ENCODE measurements at places on chromosomes 12 and 14. TPM values are rescaled to one million over a fixed set of nuclear protein-coding genes. Genes with fewer than 3 reads are reported as not detected.

DNA sequence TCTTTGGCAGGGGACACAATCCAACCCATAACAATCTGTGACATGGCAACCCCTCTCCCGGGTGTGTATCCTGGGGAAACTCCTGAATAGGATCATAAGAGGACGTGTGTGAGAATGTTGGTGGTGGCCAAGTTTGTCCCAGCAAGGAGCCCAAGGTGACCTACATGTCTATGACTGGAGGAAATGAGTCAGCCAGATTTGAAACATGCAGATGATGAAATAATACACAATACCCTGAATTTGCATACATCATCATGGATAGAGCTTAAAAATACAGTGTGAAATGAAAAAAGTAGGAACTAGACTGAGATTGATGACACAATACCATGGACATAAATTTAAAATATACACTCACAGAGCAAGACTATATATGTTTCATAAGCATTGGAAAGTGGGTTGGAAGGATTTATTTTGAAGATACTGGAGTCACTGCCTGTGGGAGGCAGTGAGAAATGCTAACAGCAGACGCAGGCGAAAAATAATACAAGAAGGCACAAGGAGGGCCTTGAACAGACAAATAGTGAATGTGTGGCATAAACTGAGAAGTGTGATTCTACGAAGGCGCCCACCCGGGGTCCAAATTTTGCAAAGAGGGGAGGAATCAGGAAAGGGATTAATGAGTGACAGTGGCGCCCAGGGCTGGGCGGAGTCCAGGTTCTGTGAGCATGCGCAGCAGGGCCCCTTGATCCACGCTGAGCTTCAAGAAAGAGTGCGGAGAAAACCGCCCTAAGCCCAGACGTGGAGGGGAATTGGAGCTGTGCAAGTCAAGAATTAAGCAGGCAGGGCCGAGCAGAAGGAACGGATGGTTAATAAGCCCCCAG is 7.0 kb upstream of the MAP1LC3B2 start:
- DNase-seq: no peak

The DNM1L gene
- 53.5 TPM for total RNA-seq

DNA sequence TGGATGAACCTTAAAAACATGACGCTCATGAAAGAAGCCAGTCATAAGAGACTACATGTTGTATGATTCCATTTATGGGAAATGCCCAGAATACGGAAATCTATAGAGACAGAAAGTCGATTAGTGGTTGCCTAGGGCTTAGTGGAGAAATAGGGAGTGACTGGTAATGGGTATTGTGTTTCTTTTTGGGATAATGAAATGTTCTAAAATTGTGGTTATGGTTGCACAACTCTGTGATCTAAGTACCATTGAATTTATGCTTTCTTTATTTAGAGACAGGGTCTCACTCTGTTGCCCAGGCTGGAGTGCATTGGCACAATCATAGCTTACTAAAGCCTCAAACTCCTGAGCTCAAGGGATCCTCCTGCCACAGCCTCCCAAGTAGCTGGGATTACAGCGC is 8.0 kb downstream of the RBMS2 start:
- no peak for DNase-seq

GRCh38 chr12:111434680-111435338 is 29.1 kb downstream of the SH2B3 start:
- DNase-seq: peak; percentile 82

DNA sequence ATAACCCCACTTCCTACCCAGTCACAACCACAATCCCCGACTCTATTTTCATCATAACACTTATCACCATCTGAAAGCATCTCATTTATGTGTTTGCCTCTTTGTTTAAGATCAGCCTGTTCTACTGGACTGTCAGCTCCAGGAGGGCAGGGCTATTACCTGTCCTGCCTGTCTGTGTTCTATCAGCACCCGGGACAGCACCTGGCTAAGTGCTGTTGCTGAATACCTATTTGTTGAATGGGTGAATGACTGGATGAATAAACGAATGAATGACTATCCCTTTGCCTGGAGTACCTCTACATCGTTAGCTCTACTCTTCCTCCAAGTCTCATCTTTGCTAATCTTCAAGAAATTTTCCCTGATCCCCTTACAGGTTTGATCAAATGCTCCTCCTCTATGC is 69.0 kb downstream of the WSCD2 start:
- DNase-seq: no peak

The FMNL3 gene
- total RNA-seq: 34.7 TPM

DNA sequence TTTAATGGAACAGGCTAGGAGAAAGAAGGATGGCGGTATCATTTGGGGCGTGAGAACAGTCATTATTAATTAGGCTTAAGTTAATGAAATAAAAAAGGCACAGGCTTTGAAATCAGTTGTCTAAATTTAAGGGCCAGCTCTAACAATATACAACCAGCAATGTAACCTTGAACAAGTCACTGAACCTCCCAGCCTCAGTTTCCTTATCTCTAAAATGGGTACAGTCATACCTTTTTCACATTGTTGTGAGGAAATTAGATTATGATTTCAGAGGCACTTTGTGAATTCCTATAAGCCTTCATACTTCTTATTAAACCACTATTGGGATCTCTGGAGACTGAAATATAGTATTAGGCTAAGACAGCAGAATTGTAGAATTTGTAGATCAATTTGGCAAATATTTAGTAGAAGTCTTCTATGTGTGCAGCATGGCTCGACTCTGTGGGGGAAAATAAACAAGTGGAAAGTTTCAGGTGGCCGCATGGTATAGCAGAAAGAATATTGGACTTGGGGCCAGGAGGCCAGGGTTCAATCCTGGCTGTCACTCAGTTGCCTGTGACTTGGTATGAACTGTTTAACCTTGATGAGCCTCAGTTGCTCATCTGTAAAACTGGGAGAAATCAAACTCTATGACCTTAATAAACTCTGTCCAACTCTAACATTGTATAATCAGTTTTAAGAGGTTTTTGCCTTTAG is 117.7 kb downstream of the ETV6 start:
- DNase-seq: no peak

DNA sequence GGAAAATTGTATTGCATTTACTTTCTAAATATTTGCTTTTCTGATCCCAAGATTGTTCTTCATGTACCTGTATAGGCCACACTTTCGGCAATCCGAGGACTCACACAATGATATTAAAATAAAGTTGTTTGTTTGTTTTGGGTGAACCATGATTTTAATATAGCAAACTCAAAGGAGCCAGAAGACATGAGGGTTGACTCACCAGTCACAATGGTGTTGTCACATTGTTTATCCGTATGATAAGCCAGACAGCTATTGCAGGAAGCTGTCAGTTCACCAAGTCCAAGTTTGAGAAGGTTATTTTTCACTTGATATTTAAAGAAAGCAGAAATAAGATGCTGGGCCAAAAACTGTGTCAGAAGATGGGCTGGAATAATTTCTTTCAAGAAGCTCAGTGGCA is 67.1 kb upstream of the CPM start:
- no peak for DNase-seq

The FOXG1 gene
- not detected for total RNA-seq

GRCh38 chr14:80585506-80585835 is 356.1 kb downstream of the CEP128 start:
- DNase-seq: no peak

DNA sequence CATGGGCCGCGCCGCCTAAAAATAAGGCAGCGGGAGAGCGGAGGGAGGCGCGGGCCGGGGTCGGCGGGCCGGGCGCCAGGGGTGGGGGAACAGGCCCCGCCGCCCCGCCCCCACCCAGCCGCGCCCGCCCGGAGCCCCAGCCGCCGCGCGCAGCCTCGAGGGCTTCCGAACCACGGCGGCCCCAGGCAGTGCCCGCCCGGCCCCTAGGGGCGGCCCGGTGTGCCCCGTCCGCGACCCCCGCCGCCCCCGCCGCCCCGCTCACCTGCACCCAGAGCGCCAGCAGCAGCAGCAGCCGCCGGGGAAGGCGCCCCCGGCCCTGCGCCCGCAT is 519 bp downstream of the JAG2 start:
- DNase-seq: no peak

The INHBE gene
- total RNA-seq: not detected

DNA sequence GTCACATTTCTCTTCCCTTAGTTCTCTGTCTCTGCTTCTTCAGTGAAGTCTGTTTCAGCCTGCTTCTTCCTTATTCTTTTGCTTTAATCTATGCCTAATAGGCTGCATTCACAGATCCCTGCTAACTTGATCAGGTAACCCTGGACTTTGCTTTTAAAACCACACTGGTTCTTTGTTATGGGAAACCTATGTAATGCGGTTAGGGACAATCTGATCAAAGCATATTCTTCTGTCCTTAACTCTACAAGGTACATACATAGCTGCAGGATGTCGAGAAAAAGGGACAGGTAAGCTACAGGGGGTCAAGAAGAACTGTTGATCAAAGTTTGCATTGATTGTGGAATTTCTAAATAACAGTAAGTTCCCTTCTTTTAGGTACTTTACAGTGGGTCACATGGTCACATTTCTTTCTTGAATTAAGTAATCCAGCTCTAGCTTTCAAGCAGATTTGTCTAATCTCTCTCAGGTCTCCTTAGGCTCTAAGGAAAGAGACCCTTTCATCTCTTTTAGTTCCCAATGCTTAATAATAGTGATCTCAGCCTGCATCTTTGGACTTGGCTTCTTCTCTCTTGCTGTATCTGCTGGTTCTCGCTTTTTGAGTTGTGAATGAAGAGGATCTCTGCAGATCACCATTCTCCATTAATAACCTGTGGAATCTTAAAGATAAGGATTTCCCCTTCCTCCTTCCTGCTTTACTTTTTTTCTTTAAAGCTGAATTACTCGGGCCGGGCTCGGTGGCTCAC is 3.8 kb downstream of the COPZ1 start:
- DNase-seq: no peak

DNA sequence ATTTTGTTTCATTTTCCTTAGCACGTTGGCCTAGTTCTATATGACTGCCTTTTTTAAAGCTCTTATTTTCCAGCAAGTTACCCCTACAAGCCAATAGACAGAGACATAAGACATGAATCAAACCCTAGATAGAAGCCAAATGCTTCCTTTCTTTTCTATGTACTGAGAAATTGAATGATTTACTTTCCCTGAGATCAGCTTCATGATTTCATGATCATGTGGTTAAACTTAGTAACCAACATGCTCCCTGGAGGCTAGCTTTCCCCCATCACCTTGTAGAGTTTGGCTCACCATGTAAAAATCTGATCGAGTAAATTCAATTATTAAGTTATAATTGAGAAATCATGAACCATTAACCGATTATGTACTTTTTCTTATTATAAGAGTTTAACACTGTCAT is 148.1 kb upstream of the LRIG3 start:
- DNase-seq: no peak

- DNase-seq: no peak
Observed at GRCh38 chr14:64998455-64998931, 11.8 kb downstream of the FNTB start.

The LTBR gene
- 0.38 TPM for total RNA-seq

The SLCO1B1 gene
- total RNA-seq: not detected

DNA sequence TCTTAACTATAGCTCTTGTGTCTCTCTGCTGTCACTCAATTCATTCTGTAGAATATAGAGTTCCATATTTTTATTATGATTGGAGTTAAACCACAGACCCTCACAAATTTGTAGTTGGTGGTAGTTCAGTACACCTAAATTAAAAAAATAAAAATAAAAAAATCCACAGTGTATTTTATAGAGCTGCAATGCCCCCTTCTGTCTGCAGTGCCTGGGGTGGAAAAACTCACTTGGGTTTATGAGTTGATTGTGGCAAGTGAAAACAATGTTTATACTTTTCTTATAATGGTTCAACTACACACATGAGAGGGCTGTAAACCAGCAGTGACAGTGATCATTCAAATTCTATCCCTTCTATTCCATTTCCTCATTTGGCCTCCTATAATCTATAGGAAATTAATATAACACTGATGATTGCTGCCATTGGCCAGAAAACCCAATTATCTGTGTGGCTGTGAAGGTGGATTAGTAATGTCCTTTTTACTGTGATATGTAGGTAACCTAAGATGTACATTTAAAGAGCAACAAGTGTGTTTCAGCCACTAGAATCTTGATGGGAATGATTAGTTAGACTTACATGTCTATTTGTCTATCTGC is 166.9 kb upstream of the LRIG3 start:
- no peak for DNase-seq

GRCh38 chr14:35987731-35988130 is 161.6 kb downstream of the BRMS1L start:
- DNase-seq: no peak

- DNase-seq: no peak
Observed at GRCh38 chr14:23103581-23103980, 1.2 kb downstream of the CIROP start.

The ETFBKMT gene
- total RNA-seq: 1.4 TPM

DNA sequence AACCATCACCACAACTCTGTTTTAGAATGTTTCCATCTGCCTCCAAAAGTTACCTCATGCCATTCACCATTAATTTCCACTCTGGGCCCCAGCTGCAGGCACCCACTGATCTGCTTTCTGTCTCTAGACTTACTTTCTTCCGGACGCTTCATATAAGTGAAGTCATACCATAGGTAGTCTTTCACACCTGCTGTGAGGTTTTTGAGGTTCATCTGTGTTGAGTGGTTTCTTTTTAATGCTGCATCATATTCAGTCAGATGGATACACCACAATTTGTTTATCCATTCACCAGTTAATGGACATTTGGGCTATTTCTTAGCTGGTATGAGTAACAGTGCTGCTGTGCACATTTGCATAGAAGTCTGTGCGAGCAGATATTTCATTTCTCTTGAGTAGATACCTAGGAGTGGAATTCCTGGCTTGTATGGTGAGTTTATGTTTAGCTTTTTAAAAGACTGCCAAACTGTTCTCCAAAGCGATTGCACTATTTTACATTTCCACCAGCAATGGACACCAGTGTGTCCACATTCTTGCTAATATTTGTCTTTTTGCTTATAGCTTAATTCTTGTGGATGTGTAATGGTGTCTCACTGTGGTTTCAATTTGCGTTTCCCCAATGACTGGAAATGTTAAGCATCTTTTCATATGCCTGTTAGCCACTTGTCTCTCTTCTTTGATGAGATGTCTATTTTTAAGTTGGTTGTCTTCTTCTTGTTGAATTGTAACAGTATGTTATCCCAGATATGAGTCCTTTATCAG is 48.3 kb downstream of the ZFYVE21 start:
- no peak for DNase-seq

GRCh38 chr14:26930576-26930975 is 332.7 kb upstream of the NOVA1 start:
- DNase-seq: no peak

All from activated CD4-positive, alpha-beta memory T cell treated with anti-CD3 and anti-CD28 coated beads, Interleukin-2, amount 10 ng/mL, durations not matched to agents 7 days and 5 days (primary cell).